CD8-positive, alpha-beta T cell (primary cell): ENCODE measurements at places on chromosomes 2 and 18.
A peak's percentile ranks its signal among the peaks of the same experiment; 100 is the strongest.

- no peak for DNase-seq
These were observed 53.8 kb downstream of the SEMA4F start for GRCh38 chr2:74707837-74708236.

- DNase-seq = no peak
These were observed 427.8 kb upstream of the MYT1L start for GRCh38 chr2:2758793-2759367.

GRCh38 chr18:25326361-25326952 is 25.5 kb downstream of the ZNF521 start:
- no peak for DNase-seq

GRCh38 chr2:237603718-237604362 is 13.3 kb upstream of the RAB17 start:
- peak; percentile 49 for DNase-seq

GRCh38 chr2:187698374-187699110 is 144.3 kb upstream of the TFPI start:
- no peak for DNase-seq
